ENCODE measurements at places on chromosomes 3 and 15. TPM values are rescaled to one million over a fixed set of nuclear protein-coding genes. Genes with fewer than 3 reads are reported as not detected.

- DNase-seq = no peak
Measured at GRCh38 chr3:172515130-172515918, 7.9 kb downstream of the TNFSF10 start.

- no peak for DNase-seq
Measured at GRCh38 chr3:106707347-106707746, 669.9 kb upstream of the CCDC54 start.

- DNase-seq = no peak
Measured at GRCh38 chr3:72756900-72757299, 91.3 kb downstream of the SHQ1 start.

GRCh38 chr3:156605686-156606605 is 51.0 kb upstream of the SSR3 start:
- DNase-seq = no peak

- no peak for DNase-seq
Measured at GRCh38 chr3:163722405-163722804, 1355.9 kb downstream of the SI start.

The ANAPC13 gene
- 56.0 TPM for total RNA-seq

Measured in breast epithelium (tissue), 4 donors.